ENCODE measurements at places on chromosomes 4 and X.

- DNase-seq: peak; percentile 37
Measured at GRCh38 chr4:122577808-122578781, 42.8 kb downstream of the IL21 start.

DNA sequence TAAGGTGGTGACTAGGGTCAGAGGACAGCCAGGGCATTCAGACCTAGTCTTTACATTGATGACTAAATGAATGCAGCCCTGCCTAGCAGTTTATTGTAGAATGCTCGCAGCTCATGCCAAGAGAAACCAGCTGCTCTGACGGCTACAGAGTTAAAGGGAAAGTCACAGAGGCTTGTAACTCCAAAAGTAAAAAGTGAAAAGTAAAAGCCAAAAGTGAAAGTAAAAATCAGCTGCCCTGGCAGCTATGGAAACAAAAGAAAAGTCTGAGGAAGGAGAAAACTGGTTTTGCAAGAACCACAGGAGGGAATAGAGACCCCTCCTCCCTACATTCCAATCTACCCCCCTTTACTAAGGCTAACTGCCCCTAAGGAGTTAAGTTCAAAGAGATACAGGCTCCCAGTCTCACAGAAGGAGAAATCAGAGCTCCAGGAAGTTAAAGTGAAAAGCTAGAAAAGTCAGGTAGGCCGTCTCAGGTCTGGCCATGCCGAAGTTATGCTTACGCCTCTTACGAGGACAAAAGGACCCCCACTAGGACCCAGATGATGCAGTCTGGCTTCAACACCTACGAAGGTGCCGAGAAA, 6.0 kb downstream of the GAGE10 start:
- no peak for DNase-seq

- no peak for DNase-seq
Measured at GRCh38 chr4:84455697-84456096, 43.4 kb downstream of the NKX6-1 start.

- DNase-seq: no peak
Measured at GRCh38 chr4:177400030-177400429, 42.2 kb downstream of the AGA start.

DNA sequence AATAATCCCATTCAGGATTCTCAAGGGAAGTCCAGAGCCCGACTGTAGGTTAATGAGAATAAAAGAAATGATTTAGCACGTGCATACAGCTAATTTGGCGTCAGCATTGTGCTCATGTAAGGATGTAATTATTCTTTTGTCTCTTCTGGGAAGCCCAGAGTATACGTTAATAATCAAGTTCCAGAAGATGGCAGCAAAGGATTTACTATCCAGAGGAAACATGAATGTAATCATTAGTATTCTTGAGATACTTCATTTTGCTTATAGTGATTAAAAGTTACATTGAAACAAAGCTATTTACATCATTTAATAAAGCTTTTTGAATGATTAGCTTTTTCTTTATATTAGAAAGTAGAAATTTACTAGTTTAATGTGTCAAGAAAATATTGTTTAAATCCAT, 27.1 kb upstream of the MAP9 start:
- DNase-seq: peak; percentile 48
